ENCODE measurements at places on chromosomes 6 and 20.

DNA sequence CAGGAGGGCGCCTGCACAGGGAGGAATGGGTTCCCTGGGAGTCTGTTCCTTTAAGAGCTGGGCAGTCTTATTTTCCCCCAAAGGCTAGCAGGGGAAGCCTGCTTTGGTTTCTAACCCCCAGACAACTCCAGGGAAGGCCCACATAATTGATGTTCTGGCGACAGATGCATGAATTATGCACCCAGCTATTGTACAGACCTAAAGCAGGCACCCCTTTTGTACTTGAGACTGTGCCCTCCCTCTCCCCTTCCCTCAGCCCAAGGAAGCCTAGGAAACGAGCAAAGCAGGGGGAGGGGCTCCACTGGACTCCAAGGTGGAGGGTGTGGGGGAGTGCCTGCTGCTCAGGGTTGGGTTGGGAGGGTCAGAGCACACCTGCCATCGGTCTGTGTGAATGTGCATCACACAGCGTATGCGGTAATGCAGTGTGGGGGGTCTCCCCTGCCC is 102.1 kb downstream of the KCNB1 start:
- no peak for DNase-seq

GRCh38 chr20:56957737-56958553 is 308.5 kb downstream of the BMP7 start:
- peak; percentile 9 for DNase-seq

GRCh38 chr6:139711804-139712585 is 337.5 kb upstream of the CITED2 start:
- no peak for DNase-seq

- no peak for DNase-seq
Measured at GRCh38 chr20:57810511-57811373, 100.9 kb upstream of the PMEPA1 start.

GRCh38 chr20:20454367-20454766 is 86.5 kb downstream of the INSM1 start:
- no peak for DNase-seq

- no peak for DNase-seq
Measured at GRCh38 chr20:25378884-25379733, 11.5 kb downstream of the ABHD12 start.

DNA sequence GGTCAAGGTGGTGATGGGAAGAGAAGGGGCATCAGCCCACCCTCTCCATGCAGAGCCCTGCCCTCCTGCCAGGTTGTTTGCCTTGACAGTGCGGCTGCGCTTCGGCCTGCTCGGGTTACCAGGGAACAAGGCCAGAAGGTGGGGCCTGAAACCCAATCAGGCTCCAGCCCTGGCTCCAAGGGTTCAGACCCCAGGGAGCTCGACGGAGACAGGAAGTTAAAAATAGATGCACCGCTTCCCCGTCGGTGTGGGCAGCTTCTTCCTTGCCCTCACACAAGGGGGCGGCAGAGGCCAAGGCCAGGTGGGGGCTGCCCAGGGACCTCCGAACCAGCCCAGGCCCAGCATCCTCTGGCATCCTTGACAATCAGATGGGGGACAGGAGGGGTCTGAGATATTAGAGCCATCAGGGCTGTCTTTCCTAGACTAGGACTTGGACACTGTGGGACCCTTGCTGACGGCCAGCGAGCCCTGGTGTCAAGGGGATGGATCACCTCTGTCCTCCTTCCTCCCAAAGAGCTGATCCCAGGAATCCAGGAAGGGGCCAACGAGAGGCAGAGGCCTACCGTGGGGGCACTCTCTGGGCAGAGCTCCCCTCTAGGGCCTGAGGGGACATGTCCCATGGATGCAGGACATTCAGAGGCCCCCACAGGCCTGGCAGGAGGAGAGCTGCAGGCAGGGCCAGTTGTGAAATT is 65.2 kb downstream of the RIPOR3 start:
- DNase-seq, result no peak

GRCh38 chr20:61306937-61307475 is 54.9 kb downstream of the CDH4 start:
- no peak for DNase-seq

GRCh38 chr6:122495612-122496011 is 24.0 kb upstream of the SERINC1 start:
- no peak for DNase-seq

- no peak for DNase-seq
Measured at GRCh38 chr6:52893221-52893620, 16.3 kb downstream of the GSTA3 start.

- DNase-seq, result no peak
Measured at GRCh38 chr20:49478754-49479689, 3.4 kb downstream of the KCNB1 start.

- DNase-seq, result no peak
Measured at GRCh38 chr20:2398449-2398848, 17.7 kb downstream of the TGM6 start.

GRCh38 chr6:90078513-90079289 is 184.4 kb downstream of the GJA10 start:
- DNase-seq, result no peak

GRCh38 chr20:20272686-20273085 is 95.2 kb upstream of the INSM1 start:
- DNase-seq, result no peak

- no peak for DNase-seq
Measured at GRCh38 chr6:94269256-94269655, 849.9 kb upstream of the EPHA7 start.

DNA sequence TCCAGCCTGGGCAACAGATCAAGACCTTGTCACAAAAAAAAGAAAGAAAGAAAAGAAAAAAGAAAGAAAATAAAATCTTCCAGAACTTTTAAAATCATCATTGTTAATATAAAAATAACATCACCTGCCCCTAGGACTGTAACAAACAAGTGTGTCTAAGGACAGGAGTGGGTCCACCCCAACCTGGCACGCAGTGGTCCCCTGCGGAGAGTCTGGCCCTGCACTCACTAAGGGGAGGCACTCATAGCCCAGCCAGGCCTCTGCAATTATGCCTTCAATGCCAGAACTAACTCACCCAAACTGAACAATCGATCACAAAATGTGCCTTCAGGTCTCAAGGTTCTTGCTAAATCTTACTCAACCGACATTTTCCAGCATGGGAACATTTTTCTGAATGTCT is 4.8 kb downstream of the GMEB2 start:
- no peak for DNase-seq

DNA sequence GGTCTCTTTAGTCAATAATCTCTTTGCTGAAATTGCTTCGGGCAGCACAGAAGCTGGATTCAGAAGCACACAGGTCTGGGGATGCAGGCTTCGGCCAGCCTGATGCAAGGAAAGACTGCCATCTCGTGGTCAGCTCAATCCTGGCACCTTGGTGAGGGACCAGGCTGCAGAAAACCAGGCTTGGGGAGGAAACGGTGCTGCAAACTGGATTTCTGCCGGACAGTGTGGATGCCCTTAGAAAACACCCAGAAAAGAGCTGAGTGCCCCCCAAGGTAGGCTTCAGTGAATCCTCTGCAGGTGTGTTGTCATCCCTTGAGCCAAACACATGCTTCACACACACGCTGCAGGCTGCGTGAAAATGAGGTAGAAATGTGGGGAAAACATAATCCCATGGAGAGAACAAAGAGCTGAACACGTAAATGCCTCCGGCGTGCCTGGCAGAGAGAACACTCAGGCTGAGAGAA is 89.8 kb upstream of the PAX1 start:
- no peak for DNase-seq

DNA sequence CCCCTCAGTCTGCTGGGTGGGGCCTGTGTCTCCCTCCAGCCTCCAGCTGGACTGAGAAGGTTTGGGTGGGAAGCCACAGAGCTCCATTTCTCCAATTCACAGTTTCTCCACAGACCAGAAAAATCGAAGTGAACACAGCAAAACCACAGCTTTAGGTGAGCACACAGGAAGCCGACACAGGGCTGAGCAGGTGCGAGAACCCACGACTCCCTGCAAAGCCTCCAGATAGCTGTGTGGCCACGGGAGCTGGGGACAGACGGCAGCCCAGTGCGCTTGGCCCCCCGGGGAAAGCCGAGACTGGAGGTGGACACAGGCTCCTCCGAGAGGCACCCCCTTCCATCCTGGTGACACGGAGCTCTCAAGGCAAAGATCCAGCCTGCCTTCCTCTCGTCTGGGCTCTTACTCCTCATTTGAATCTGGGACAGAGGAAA is 29.0 kb upstream of the MPC1 start:
- no peak for DNase-seq

DNA sequence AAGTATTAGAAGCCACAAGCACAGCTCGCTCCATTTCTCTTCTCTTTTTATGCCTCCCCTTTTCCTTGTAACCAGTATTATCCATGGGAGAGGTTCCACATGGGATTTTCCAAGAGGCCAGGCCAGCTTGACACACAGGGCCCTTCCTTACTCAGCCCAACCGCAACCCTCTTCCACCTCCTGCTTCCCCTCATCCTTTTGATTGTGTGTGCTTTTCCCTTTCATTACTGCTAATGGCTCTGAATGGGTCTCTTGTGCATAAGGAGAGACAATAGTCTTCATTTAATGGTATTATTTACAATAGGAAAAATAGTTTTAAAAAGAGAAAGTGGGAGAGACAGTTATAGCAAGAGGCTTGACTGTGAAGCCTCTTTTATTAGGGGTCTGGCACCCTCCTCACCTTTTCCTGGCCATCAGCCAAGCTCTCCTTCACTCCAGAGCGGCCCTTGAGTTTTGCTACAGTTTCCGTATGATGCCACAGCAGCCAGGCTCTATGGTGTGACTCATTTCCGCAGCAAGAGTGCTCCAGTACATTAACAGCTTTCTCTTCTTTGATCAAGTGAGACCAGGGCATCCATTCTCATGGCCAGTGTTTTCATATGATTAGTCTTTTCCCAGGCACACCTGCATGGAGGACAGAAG is 579.5 kb downstream of the TFAP2B start:
- DNase-seq, result peak; percentile 97

DNA sequence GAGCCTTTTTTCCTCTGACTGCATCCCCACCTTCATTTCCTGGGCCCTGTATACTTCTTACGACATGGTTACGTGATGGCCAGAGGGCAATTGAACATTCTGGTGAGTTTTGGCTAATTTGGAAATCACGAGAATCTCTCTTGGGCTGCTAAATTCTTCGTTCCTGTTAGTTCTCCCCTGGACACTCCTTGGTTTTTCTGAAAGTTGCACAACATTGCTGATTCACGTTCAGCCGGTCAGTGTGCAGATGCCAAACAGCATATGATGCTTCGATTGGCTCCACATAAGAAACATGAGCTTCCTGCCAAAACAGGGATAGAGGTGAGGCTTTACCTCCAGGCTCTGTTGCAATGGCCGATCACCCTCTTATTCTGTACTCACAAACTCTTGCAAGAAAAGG is 119.4 kb upstream of the LY86 start:
- DNase-seq, result no peak

- no peak for DNase-seq
Measured at GRCh38 chr6:21710908-21711627, 117.5 kb downstream of the SOX4 start.

DNA sequence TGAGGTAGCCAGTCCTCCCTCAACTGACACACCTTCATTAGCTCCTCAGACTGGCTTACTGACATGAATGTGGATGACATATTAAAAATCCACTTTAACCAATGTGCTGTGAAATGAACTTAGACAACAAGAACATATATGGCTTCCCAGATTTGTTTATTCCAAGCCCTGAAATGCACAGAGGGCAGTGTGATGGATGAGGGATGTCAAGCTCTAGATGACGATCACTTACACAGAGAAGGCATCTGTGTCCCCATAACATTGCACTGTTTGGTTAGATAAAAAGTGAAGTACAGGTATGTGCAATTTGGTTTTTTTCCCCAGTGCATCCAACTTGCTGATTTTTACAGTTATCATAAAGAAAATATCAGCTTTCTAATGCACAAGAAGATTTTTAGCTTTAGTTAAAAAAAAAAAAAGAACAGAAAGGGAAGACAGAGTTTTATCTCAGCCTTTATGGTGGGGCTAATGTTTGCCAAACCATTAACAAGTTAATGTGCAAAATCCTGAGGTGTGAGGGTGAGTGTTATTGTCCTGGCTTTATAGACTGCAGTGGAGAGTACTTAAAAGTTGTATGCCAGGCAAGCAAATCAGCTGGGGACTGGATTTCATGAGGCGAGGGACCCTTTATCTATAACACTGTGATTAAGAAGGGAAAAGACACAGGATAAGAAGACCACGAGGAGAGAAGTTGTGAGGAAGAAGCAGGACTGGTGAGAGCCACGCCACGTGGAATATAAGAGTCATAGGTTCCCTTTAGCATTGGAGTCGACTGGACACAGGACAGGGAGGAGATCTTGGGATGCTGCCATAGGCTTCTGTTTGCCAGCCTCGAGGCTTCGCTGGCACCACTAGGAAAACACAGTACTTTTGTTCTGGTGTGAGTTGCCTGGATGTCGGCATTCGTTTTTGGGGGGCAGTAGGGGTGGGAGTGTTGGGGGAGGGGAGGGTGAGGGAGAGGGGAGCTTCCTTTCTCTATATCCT is 90.0 kb upstream of the BACH2 start:
- no peak for DNase-seq

GRCh38 chr20:14992153-14992552 is 654.7 kb upstream of the FLRT3 start:
- no peak for DNase-seq

GRCh38 chr6:28124971-28125353 is 553 bp downstream of the ZSCAN16 start:
- no peak for DNase-seq

DNA sequence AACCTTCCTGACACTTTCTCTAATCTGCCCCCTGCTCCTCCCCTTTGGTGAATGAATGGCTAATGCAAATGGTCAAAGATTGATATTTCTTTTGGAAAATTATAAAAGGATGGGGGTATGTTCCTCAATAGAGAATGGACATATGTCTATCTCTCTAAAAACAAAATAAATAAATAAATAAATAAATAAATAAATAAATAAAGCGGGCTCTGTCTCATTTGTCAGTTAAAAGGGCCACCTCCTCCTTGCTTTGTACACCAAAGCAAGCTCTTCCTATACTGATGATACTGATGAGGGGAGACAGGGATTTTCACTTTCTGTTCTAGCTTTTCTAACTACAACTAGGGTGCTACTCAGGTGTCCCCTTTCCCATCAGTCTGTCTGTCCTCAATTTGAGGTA is 135.5 kb upstream of the SPACA1 start:
- no peak for DNase-seq

DNA sequence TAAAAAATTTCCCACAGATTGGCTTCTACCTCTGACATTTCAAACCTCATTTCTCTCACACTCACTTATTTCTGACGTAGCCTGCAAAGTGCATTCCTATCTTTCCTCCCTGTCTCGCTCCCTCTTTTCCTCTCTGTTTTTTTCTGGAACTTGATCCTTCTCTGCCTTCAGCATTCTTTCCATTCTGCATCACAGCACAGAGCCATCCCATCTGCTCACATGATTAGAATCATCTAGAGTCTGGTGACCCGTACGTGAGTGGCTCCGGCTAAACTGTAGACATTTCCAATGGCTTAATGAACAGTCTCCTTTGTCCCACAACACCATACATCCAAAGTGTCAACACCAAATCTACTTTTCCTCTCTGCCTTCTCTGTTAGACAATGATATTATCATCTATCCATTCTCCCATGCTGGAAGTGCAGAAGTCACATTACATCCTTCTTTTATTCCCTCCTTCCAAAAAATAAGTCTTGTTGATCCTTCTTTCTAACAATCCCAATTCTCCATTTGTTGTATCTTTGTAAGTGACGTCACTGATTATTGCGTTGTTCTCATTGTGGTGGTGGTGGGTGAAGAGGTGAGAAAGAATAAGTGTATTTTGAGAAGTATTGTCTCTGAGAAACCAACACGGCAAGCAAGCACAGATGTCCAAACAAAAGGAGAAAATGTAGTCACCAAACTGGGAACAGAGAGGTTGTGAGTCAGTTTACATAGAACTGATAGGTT is 41.6 kb downstream of the OPRM1 start:
- no peak for DNase-seq
